Mucosa of gallbladder (tissue), 1 donor: ENCODE measurements at places on chromosomes 7 and 10.

- no peak for DNase-seq
Measured at GRCh38 chr10:32985341-32985764, 27.3 kb upstream of the ITGB1 start.

DNA sequence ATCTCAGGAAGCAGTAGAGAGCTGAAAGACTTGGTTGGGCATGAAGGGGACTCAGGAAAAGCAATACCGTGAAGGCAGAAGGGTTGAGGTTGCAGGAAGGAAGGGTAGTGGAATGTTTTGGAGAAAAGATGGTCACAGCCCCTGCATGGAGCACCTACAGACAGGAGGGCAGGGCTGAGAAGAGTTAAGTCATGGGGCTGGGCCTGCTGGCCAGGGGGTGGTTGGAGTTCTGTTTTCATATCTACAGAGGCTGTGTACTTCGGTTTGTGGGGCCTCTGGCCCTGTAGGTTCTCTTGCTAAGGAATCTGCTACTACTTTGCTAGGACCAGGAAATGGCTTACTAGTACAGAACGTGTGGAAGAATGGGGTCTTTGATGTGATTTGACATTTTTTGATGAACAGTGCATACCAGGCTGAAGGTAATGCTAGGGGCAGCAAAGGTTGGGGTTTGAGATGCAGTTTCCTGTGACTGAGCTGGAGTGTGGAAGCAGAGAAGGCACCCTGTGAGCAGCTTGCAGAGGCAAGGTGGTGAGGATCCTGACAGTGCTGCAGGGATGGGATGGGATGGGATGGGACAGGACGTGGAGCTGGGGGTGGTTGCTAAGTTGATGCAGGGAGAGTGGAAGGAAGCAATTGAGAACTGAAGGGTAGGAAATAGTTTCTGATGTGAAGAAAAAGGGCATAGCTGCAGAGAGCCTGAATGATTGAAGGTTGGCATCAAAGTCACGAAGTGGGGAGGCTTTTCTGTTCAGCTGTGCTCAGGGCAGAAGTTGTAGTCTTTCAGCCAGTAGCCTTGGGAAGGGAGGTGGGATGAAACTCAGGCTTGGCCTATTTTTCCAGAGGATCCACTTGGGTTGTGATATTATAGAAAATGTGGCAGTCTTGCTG, 7.8 kb downstream of the RPS24 start:
- no peak for DNase-seq

DNA sequence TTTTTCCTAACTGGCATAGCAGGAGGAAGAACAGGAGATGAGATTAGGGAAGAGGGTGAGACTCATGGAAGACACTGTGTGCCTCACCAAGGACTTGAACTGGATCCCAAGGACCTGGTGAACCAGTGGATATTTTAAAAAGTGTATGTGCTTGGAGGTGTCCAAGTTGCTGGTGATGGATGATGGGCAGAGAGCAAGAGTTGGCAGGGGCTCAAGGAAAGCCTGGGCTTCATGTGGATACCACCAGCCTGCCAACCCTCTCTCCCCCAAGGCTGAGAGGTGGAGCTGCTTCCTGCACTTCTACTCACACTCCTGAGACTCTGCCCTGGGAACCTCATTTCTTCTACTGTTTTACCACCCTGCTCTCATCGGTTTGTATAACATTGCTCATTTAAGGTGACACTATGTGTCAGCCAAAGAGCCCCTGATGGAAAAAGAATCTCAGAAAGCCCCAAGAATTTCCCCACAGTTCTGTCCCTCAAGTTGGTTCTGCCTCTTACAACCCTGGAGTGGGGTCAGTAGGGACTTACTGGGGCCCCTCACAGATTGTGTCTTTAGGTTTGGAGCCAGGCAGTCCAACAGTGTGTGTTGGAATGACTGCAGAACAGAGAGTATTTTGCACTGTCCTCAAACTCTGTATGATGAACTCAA, 56.2 kb upstream of the PDCD4 start:
- DNase-seq = no peak

DNA sequence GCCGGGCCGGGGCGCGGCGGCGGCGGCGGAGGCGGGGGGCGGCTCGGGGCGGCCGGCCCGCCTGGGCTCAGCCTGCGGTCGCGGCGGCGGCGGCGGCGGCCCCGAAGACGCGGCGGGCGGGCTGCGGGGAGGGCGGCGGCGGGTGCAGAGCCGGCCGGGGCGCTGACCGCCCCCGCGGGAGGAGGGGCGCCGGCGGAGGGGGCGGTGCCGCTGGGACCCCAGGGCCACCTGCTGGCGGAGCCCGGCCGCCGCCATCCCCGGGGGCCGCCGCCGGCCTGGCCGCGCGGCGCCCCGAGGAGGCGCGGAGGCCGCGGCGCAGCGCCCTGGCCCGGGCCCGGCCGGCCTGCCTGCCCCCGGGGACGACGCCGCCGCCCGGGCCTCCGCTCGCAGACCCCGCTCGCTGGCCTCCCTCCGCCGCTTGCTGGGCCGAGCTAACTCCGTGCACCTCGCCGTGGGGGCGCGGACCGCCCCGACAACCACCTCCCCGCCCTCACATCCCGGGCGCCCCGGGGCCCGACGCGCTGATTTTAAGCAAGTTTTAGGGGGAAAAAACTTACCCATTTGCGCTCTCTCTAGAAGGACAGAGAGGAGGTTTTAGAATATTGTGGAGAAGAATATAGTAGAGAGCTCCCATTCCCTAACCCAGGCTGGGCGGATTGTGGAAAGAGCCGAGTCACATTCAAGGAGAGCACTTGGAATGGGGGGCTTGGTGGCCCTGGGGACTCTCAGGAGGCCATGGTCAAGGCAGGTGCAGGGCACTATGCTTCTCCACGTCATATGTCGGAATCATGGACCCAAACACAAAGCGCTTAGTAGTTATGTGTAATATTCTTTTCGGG, at the start of gene BEND7:
BEND7 (minus strand) TSS at position 140 of the 839 bp plus-strand sequence. CDS start 481 bp downstream, outside the sequence.
- DNase-seq = no peak

- DNase-seq = no peak
Measured at GRCh38 chr10:34294137-34294536, 521.0 kb downstream of the PARD3 start.

- DNase-seq = peak; percentile 44
Measured at GRCh38 chr7:4745971-4746919, 29.2 kb upstream of the AP5Z1 start.

DNA sequence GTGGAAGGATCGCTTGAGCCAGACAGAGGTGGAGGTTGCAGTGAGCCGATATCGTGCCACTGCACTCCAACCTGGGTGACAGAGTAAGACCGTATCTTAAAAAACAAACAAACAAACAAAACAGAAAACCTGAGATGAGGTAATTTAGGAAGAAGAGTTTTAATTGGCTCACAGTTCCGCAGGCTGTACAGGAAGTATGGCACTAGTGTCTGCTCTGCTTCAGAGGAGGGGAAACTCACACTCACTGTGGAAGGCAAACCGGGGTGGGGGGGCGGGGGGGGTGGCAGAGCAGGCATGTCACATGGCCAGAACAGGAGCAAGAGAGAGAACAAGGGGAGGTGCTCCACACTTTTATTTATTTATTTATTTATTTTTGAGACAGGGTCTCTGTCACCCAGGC, 5.1 kb downstream of the UBE2D4 start:
- no peak for DNase-seq
